Activated T-cell treated with anti-CD3 and anti-CD28 coated beads for 1 hour (primary cell): ENCODE measurements at places on chromosomes 5 and 9.

DNA sequence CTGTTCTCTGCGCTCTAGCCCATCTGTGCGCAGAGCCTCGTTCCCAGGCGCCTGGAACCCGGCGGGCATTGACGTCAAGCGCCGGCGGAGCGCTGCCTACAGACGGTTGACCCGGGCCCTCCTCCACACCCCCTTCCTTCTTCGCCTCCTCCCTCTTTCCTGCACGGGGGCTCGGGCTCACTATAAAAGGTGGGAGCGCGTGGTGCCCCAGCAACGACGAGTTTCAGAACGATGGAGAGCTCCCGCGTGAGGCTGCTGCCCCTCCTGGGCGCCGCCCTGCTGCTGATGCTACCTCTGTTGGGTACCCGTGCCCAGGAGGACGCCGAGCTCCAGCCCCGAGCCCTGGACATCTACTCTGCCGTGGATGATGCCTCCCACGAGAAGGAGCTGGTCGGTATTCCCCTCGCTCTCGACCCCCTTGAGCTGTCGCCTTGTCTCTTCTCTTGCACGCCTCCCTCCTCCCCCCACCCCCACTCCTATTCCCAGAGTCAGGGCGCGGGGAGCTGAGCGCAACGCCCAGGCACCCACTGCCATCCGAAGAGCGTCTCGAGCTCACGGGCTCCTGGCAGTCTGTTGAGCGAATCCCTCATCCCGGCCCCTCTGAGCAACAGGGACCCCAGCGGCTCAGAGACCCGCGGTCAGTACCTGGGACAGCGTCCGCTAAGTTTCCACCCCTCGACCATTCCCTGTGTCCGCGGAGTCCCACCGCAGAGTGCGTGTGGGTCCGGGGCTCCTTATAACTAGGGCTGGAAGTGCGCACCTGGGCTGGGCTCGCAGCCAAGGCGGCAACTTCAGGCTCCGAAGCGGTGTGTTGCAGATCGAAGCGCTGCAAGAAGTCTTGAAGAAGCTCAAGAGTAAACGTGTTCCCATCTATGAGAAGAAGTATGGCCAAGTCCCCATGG, at the start of gene CARTPT:
CARTPT (plus strand) TSS at position 213 of the 902 bp plus-strand sequence; CDS start at position 232, 19 bp downstream.
- DNase-seq: no peak

GRCh38 chr5:139650031-139650688, 2.0 kb downstream of the CXXC5 start:
- DNase-seq: no peak

DNA sequence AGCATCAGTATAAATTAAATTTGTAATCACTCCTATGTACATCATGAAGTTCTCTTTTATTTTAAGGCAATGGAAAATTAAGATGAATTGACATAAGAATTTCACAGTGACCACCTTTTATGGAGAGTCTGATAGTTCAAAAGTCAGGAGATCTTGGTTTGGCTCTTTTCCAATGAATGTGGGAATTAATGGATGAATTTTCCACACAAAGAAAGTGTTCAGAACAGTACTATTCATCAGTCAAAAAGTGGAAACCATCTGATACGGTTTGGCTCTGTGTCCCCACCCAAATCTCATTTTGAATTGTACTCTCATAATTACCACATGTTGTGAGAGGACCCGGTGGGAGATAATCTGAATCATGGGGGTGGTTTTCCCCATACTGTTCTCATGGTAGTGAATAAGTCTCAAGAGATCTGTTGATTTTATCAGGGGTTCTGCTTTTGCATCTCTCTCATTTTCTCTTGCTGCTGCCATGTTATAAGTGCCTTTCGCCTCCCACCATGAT, 24.5 kb downstream of the CCDC125 start:
- DNase-seq: no peak

DNA sequence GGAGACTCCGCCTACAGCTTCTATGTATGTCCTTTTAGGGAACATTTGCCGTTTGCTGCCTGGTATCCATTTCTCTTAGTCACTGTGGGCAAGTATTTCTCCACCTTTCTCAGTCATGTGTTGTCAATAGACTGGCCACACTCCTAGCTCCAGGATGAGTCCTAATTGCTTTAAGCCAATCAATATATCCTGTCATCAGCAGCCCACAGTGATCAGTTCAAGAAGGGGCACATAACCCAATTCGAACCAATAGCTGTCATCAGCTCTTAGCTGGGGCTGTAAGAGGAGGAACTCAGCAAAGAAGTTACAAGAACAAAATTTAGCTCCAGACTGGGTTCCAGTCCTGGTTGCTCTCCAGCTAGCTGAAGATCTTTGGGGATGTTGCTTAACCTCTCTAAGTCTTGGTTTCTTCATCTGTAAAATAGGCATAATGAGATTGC, 70.7 kb upstream of the MAN2A1 start:
- no peak for DNase-seq

GRCh38 chr5:19918780-19919179, 69.2 kb downstream of the CDH18 start:
- no peak for DNase-seq

GRCh38 chr5:173180331-173180730, 36.0 kb downstream of the BNIP1 start:
- DNase-seq: no peak

DNA sequence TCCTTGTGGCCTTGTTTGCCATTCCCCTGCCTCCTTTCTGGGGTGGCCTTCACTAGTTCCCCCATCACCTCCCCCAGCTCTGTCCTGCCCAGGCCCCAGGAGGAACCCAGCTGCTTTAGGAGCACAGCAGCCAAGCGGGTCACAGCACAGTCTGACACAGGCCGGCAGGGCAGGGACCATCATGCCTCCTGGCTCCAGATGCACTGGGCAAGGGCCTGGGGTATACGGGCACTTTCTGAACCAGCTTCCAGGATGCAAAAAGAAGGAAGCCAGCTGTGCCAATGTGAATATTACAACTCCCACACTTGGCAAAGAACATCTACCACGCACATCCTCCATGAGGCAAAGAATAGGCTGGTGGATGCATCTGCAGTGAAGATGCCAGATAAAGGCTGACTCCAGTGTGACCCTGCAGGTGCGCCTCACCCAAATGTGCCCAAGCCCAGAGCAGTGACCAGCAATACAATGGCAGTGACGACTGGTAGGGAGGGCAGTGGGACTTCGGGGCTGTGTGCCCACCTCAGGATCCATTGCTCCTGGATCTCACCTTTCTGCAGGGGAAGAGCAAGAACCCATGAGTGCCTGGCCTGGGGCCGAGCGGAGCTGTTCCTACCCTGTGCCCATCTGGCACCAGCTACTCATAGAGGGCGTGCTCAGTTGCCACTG, 6.3 kb upstream of the IL3 start:
- no peak for DNase-seq

- DNase-seq: no peak
These were observed 94.0 kb upstream of the RAPGEF1 start for GRCh38 chr9:131833906-131834305.

DNA sequence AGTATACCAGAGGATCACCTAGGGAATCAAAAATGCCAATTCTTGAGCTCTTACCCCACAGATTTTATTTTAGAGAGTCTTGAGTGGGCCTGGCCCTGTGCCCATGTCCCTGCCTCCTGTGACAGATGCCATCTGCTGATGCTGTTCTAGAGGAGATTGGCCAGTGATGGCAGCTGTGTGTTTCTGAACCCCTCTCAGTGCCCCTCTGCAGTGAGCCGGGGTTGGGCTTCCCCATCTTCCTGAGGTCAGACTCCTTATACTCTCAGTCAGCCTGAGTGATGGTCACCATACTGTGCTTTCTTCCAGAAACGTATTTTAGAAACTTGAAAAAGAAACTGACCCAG, 6.1 kb downstream of the PTCD2 start:
- no peak for DNase-seq

DNA sequence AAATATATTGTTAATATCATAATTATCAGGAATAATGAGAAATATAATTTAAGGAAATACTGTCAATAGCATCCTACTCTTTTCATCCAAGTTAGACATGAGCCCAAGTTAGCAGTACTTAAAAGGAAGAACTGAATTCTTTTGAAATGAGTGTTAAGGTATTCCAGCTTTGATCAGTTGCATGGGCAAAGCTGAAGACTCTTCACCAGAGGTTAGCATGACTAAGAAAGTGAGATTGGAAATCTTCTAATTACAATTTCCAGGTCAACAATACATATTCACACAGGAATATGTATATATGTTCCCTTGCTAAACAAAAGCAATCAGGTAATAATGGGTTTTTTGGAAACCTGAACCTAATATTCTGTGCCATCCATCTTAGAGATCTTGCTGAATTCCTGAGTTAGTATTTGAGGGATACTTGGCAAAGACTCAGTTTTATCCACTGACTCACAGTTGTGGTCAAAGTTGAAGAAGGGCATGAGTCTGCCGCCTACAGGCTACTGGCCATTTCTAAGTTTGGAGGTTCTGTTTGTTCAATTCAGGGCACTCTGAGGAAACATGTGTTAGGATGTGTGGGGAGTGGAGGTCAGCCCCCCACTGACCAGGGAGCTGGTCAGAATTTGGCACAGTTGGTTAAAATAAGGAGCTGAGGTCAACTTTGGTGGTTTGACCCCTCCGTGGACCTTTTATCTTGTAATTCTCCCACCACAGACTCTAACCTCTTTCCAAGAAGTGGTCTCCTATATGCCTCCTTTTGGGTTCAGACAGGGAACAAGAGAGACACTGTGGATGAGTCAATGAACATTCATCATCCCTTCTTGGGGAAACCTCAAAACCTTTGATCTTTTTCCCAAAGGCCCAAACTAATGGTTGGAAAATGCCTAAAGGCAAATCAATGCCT, 118.3 kb downstream of the PIK3R1 start:
- no peak for DNase-seq

DNA sequence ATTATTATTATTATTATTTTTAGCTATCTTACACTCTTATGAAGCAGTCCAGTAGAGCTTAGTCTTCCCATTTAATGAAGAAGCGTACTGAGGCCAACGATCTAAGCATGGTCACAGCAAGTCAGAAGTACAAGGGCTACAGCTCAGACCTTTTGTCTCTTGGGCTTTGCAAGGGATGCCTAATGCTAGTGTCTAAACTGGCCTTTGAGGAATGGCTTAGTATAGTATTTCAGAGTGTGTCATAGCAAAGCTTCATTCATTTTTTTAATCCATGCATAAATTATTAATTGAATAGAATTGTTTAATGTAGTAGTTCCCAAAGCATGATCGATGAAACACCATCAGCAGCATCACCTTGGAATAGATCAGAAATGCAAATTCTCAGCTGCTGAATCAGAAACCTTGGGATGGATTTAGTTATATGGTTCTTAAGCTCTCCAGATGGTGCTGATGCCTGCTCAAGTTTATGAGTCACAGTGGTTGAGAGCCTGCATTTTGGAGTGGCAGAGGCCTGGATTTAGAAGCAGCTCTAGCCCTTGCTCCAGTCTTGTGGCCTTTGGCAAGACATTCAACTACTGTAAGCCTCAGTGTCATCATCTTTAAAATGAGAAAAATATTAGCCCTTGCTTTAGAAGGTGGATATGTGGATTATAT, 6.1 kb downstream of the IL12B start:
- DNase-seq: no peak

DNA sequence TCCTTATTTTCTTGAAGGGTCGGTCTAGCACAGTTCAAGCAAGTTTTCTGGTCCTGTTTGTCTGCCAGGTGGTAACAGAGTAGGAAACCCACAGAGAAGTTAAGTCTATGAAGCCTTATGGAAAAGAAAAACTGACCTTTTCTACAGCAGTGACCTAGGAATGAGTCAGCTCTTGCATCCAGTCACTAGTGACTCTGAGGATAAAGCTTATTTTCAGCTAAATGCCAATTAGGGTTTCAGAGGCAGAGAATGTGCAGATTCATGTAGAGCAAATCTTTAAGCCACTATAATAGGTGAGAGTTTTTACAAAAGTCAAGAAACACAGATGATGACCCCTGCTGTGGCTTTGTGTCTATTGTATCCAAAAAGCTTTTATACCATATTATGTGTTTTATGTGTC, 100.7 kb downstream of the CWC27 start:
- DNase-seq: no peak

DNA sequence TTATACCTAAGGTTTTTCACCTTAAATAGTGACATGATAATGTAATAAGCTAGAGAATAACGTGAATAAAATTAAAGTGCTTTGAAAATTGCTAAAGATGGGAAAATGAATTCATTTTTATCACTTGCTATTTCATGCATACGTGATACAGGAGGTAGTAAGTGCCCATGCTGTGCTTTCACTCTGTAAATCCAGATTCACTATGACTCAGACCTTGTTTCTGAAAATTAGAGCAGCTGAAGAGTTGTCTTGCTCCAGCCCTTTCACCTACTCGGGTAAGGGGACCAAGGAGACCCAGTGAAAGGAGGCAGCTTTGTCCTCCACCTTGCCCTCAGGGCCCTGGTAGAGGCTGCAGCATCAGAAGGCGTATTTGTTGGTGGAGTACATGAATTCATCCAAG, 87.9 kb downstream of the ANKH start:
- DNase-seq: no peak

DNA sequence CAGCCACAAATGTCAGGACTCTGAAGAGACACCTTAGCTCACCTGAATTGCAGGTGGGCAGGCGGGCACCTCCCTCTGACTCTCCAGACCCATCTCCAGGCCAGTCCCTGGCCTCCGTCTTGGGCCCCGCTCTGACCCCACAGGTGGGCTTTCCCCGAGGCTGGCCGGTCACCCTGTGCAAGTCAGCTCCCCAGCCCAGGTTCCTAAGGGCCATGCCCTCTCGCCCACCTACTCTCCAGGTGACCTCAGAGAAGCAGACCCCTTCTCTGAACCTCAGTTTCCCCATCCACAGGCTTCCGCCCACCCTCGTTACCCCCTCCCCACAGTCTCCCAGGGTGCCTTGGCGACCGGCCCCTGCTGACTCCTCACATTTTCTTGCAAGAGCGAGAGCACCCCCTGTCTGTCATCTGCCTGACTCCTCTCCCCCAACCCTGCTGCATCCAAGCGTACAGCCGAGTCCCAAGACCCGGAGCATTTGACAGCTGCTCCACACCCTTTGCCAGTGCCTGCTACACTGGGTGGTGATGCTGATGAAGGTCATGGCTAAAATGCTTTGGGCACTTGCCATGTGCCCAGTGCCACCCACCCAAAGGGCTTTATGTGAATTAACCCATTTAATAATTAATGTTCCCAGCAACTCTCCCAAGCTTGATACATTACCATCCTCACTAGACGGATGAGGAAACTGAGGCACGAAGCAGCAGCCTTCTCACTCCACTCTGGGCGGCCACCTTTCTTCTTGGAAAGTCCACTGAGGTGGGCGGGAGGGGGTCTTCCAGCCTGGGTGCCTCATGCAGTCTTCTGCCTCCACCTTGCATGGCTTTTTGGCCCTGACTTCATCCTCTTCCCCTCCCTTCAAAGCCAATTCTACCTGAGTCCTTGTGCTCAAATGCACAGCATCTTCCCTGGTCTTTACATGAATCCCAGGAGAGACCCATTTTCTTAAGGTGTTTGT, 51.1 kb upstream of the ORM1 start:
- no peak for DNase-seq

DNA sequence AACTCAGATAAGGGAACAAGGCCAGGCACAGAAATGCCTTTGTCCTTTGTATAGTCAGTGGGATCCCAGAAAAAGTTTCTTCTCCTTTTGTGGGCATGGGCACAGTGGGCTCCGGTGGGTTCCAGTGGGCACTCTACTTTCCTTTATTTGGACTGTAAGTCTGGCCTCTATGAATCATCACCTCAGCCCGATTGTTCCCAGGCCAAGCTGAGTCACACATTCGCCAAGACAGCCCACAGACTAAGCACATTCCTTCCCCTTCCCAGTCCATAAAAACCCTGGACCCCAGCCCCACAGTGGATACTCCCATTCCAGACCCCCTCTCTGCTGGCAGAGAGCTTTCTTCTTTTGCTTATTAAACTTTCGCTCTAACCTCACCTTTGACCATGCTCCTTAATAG, 165.0 kb downstream of the FBXL17 start:
- DNase-seq: no peak
